Pancreas (tissue), 10 donors: ENCODE measurements at places on chromosomes 5 and 9. TPM values are rescaled to one million over a fixed set of nuclear protein-coding genes. Genes with fewer than 3 reads are reported as not detected.
A peak's percentile ranks its signal among the peaks of the same experiment; 100 is the strongest.

PLCXD3 gene
- 2.0 TPM for total RNA-seq

SLC23A1 gene
- 1.5 TPM for total RNA-seq

SLC34A1 gene
- not detected for total RNA-seq

TOR2A gene
- 4.2 TPM for total RNA-seq

ANKRD34B gene
- total RNA-seq: not detected

PAPPA gene
- 1.4 TPM for total RNA-seq

DIPK1B gene
- 5.7 TPM for total RNA-seq

DNA sequence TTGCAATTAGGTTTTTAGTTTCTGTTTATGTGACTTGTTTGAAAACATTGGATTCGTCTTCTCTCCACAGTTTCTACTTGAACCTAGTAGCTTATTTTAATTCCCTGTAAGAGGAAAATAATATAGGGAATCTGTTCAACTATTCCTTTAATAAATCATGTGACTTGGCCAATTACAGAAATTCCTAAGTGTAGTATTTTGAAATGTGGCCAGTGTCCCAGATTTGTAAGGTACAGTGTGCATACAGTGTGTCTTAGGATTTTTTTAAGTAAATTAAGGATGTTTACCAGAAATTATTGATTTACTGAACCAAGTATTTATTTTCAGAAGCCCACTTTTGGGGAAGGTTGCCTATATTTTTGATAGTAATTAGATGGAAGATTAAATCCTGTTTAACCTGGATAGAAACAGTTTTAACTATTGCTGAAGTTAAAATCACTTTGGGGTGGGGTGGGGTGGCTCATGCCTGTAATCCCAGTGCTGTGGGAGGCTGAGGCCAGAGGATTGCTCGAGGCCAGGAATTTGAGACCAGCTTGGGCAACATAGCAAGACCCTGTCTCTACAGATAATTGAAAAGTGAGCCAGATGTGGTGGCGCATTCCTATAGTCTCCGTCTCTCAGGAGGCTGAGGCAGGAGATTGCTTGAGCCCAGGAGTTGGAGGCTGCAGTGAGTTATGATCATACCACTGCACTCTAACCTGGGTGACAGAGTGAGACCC is 36.9 kb downstream of the G3BP1 start:
- no peak for DNase-seq

DNA sequence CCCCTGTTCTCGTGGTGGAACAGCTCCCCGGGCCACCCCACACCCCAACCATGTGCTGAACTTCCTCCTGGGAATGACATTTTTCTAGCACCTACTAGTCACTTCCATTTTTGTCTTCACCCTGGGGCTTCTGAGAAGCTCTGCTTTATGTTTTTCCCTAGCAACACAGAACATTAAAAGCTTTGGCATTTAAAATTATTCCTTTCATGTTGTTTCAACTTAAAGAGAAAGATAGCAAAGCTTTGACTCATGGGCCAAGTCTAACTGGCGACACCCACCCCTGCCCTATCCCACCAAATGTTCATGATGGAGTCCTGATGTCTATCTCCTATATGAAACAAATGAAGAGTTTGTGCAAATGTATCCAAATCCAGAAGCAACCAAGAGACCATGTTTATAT is 22.4 kb downstream of the BOD1 start:
- DNase-seq: no peak

- no peak for DNase-seq
These were observed 51.7 kb upstream of the RIC1 start for GRCh38 chr9:5577225-5577624.

DNA sequence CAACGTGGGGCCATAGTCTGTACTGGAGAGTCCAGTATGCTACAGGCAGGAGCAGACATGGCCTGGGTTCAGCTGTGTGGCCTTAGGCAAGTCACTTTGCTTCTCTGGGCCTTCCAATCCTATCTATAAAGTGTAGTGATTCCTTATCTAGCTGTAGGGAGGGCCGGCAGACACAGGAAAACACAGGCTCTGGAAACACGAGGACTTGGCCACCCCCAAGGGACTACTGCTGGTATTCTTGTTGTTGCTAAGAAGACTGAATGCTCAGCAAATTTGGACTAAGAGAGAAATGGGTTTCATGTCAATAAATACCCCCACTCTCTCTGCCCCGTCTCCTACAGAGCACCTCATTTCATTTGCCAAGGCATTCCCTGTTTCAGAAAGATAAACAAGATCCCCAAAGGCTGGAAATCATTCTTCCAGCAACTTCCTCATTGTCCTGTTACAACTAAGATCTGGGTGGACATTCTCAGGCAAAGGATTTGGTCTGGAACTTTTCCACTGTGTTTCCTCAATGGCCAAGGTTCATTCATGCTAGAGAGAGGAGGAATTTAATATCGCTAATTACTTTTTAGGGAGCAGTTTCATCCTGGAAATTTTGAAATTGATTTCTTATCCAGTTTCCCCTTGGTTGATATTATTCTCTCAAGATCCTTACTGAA is 105.8 kb downstream of the GABBR2 start:
- DNase-seq: no peak

DNA sequence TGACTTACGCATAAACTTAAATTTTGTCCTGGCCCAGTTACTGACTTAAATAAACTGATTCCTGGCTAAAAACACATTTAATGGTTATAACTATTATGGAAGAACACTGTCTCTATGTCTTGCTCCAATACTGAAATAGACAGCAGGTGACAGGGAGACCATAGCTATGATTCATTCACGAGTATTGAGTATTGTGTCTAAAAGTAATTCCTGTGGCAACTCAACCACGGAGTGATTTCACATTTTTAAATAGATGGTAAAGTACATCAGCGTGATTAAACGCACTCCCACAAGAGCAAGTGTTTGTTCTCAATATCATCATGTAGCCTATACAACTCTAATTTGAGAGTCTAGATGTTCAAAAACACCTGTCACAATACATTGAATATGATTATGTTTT is 35.9 kb upstream of the PCSK1 start:
- no peak for DNase-seq

GRCh38 chr5:43304525-43304924 is 8.7 kb downstream of the HMGCS1 start:
- DNase-seq: no peak

DNA sequence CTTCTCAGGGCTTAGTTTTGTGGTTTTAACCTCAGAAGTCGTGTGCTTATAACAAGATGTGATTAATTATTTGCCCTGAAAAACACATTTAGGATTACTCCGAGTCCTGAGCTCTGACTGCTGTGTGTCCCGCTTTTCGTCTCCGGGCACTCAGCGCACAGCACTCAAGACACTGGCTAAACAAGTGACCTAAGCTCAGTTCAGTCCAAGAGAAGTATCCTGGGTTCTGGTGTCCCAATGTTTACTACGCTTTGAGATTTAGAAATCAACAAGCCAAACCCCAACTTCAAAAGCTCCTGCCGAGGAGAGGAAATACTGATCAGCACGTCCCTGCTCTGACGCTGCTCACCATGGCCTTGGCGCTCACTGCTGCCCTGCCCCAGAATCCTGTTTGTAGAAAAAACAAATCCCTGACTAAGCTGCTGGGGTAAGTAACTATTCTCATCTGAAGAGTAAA is 53.2 kb downstream of the IPPK start:
- DNase-seq: no peak

- DNase-seq: no peak
These were observed 1.2 kb downstream of the G3BP1 start for GRCh38 chr5:151772846-151773561.

GRCh38 chr9:124843456-124844034 is 9.7 kb upstream of the WDR38 start:
- no peak for DNase-seq

GRCh38 chr9:109086221-109086620 is 33.5 kb downstream of the TMEM245 start:
- no peak for DNase-seq

GRCh38 chr5:114702136-114702535 is 340.3 kb downstream of the KCNN2 start:
- DNase-seq: no peak

DNA sequence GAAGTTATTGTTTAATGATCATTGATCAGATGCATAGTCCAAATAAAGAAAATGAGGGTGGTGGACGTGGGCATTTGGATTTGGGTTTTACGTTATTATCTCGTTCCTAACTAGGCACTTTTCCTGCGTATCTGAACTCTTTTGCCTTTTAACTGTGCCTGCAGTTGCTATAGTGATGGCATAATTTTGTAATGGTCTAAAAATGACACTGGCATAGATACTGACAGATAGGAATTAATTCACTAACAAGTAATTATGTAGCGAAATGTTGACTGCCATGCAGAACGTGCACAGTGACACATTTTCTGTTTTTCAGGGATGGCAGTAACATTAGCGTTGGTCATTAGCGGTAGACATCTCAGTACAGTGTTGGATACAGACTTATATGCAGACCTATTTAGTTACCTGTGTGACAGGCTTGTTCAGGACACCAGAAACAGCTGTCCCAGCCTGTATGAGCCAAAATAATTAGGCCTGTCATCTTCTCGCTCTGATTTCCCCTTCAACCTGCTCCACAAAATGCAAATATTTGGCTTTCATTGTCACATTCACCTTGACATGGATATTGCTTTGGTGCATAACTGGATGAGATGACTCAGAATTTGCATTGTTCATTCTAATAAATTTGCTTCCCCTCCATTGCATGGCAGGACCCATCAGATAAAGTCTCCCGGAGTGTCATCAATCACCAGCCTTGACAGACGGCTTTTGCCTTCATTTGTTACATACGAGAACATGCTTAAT is 413.3 kb upstream of the IRX1 start:
- no peak for DNase-seq

GRCh38 chr5:1881098-1881572 is 1.6 kb downstream of the IRX4 start:
- no peak for DNase-seq

GRCh38 chr9:126420135-126420534 is 93.5 kb downstream of the MVB12B start:
- DNase-seq: no peak

DNA sequence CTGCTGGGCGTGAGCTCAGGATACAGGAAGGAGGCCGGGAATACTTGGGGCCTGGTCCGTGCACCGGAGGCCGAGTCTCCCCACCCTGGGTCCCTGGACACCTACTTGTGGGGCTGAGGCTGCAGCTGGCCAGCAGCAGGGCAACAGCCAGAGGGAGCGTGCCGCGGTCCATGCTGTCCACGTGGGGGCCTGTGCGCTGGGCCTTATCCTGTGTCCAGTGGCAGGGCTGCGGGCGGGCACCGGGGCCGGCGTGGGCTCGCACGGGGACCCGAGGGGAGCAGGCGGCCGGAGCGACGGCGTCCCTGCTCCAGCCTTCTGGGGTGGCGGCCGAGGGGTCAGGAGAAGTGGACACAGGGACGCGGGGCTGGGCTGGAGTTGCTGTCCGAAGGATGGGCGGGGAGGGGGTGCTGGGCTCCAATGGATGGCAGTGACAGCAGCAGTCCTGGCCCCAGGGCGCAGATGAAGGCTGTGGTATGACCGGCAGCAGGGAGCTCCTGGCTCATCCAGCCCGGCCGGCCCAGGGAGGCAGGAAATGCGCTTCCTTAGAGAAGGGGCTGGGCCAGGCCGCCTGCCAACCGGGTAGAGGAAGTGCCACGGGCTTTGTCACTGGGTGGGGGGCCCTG is at the start of gene ENG:
Gene ENG (minus strand): TSS at position 475 of the 623 bp plus-strand sequence. CDS start 303 bp downstream, at position 172.
- DNase-seq: no peak

DNA sequence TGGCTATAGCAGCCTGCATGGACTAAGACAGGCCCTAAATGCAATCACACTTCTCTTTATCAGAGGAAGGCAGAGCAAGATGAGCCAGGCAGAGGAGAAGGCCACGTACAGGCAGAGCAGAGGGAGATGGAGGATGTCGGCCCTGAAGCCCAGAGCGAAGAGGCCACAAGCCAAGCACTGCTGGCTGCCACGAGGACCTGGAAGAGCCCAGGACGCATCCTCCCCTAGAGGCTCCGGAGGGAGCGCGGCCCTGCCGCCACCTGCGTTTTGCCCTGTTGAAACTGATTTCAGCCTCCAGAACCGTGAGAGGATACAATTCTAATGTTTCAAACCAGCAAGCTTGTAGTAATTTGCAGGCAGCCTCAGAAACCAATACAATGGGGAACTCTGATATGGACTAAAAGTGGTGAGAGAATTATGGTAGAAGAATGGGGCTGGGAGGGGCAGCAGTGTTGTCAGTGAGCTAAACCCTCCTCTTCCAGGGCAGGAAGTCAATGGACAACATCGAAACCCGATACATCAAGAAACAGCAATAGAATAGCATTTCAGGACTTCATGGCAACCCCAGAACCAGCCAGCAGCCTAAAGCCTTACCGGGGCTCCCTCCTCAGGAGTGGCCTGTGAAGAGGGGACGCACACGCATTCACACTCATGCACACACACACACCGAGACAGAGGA is 32.6 kb downstream of the ADAMTS2 start:
- no peak for DNase-seq

DNA sequence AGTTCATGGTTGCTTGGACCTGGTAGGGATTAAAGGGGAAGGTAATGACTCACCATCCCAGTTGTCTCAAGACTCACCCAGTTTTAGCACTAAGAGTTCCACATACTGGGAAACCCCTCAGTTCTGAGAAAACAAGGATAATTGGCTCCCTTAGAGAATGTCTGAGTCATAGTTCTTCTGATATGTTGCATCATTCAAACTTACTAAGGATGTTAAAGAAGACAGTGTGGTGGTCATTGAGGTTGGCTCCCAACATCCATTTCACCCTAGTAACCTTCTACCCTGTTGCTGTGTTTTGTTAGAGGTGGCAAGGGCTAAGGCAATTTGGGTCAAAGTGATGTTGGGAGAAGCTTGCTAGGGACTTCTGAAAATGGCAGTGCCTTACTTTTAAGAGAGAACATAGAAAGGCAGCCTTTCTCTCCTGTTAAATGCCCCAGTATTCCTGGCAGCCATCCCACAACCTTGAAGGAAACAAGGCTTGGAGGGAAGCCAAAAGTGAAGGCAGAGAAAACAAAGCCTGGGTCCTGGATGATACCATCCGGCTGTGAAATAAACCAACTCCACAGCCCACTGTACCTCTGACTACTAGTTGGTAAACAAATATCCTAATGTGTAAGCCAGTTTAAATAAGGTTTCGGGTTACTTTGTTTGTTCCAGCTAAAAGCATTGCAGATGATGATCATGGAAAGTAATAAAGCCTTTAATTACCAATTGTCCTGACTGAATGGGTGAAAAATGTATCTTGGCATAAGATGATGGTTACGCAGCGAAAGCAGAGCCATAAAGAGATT is 80.4 kb upstream of the ADAMTSL1 start:
- DNase-seq: peak; percentile 65

DNA sequence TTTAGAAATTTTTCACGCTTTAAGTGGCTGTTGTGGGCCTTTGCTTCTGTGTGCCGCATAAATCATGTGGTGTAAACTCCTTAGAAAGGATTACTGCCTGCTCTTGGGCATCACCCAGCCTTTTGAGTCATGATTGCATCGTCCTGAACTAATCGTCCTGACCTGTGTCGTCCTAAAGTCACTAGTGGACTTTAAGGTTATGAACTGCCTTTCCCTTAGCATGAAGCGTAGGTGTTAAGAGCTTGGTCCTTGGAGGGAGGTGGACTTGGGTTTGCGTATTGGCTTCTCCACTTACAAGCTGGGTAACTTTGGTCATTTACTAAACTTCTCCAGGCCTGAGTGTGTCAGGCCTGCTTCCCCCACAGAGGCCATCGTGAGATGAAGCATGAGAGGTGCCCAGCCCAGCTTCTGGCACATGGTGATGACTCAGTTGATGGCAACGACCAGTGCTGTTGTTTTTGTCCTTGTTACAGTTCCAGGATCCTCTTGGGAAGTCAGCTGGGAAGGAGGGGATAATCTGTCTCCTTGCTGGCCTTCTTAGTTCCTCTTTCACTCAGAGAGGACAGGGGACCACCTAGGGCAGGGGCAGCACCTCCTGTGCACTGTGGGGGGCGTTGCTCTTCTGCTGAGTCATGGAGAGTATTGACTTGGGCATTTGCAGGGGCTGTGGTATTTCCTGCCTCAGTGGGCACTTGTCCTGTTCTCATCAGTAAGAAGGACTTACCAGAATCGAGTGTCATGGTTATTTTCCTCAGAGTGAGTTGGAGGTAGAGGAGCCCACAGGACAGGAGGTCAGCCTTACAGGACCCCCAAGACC is 54.2 kb upstream of the NCS1 start:
- DNase-seq: no peak
